Skeletal muscle tissue (tissue), 5 donors: ENCODE measurements at places on chromosomes 11 and 22. TPM values are rescaled to one million over a fixed set of nuclear protein-coding genes. Genes with fewer than 3 reads are reported as not detected.

Gene C11orf86
- not detected for total RNA-seq

Gene FXYD2
- total RNA-seq = 1.0 TPM

Gene ZW10
- total RNA-seq = 19.3 TPM

Gene NEU3
- total RNA-seq = 19.8 TPM

Gene OR4A16
- total RNA-seq = not detected

Gene XKR3
- total RNA-seq = not detected

Gene RASD2
- total RNA-seq = 1.0 TPM

Gene KIF18A
- total RNA-seq = 4.7 TPM

Gene CD44
- total RNA-seq = 133 TPM

Gene GGTLC2
- total RNA-seq = not detected

Gene YPEL1
- total RNA-seq = 20.4 TPM

Gene APOA1
- total RNA-seq = 3.7 TPM

Gene MIAT
- total RNA-seq = 0.52 TPM

Gene CCDC188
- total RNA-seq = not detected
